ENCODE measurements at places on chromosomes 7 and 10.

- DNase-seq: no peak
These were observed 20.5 kb upstream of the COL1A2 start for GRCh38 chr7:94374231-94374630.

GRCh38 chr10:82691211-82691610 lies 816.2 kb downstream of the NRG3 start:
- no peak for DNase-seq

- no peak for DNase-seq
These were observed 132.4 kb upstream of the GDF10 start for GRCh38 chr10:47167591-47167990.

- no peak for DNase-seq
These were observed 207.2 kb upstream of the GPR26 start for GRCh38 chr10:123458933-123459332.

GRCh38 chr7:5595545-5596045 lies 172.0 kb upstream of the TNRC18 start:
- no peak for DNase-seq

- no peak for DNase-seq
These were observed 269.0 kb upstream of the BMPER start for GRCh38 chr7:33636359-33636758.

GRCh38 chr10:59362144-59362958 lies at the start of gene FAM13C:
Gene FAM13C, minus strand, starts transcription at chr10:59362549. Its CDS starts 89 bp downstream, at chr10:59362460.
- peak; percentile 3 for DNase-seq

DNA sequence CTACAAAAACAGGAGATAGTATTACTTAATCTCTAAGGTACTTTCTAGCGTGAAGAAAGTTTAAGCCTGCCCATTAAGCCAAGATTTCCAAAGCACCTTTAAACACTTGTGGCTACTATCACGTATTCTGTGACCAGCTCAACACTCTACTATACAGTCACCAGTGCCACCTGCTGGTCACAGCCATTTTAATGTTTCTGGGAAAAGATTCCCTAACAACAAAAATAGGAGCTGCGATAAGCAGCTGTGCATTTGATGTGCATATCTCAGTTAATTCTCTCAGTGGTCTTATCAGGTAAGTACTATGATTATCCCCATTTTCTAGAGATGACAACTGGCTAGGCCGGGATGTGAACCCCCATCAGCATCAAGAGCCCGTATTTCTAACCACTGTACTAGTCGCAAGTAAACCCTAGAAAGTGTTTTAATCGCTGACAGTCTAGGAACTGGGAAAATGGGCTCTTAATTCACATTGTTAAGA lies 860 bp downstream of the SEC31B start:
- peak; percentile 64 for DNase-seq

DNA sequence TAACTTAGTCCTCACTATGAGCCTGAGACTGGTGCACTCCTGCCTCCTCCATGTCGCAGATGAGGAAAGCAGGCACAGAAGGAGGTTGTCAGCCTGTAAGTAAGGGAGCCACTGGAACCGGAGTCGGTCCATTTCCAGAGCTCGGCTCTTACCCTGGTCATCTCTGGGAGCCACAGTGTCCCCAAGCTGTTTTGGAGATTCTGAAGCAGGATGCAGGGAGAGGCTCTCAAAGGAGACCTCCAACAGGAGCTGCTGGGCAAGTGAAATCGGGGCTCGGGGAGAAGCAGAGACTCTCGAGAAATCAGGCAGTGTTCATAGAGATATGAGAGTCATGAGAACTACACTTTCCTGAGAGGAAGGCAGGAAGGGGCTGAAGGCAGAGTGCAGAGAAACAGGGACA lies 39.0 kb downstream of the VSTM4 start:
- DNase-seq: no peak

DNA sequence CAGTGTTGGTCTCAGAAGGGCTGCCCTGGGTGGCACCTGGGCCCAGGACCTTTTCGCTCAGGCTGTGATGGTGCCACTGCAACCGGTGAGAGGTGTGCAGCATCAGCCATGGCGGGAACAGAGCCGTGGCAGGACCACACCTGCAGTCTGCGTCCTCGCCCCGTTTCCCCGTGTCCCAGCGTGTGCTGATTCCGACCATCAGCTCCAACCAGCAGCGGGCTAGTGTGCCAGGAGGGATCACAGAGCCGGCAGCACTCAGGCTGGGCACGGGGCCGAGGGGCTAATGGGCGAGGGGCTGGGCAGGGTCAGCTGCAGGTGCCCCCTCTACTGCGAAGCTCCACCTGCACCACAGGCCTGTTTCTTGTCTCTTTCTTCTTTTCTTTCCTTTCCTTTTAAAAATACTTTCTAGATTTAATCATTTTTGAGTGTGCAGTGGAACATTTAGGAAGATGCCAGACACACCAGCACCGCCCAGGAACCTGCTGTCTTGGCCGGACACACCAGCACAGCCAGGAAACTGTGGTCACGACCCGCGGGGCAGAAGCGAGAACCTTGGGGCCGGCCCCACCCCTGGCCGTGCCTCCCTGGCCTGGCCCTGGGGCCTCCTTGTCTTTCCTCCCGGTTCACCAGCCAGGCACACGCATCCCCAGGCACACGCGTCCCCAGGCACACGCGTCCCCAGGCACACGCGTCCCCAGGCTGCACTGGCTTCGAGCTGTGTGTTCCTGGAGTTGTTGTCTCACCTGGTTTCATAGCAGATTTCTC lies 34.6 kb downstream of the ADGRA1 start:
- no peak for DNase-seq

- DNase-seq: no peak
These were observed 4.7 kb downstream of the DLX6 start for GRCh38 chr7:97009753-97010732.

GRCh38 chr10:4819707-4820106 lies 6.3 kb upstream of the AKR1E2 start:
- DNase-seq: no peak

DNA sequence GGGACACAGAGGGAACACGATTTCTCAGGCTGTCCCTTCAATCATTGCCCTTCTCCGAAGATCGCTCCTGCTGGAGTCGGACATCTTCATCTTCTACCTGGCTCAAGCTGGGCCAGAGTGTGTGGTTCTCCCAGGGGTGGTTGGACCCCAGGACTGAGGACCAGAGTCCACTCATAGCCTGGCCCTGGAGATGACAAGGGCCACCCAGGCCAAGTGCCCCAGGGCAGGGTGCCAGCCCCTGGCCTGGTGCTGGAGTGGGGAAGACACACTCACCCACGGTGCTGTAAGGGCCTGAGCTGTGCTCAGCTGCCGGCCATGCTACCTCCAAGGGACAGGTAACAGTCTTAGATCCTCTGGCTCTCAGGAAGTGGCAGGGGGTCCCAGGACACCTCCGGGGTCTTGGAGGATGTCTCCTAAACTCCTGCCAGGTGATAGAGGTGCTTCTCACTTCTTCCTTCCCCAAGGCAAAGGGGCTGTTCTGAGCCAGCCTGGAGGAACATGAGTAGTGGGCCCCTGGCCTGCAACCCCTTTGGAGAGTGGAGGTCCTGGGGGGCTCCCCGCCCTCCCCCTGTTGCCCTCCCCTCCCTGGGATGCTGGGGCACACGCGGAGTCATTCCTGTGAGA lies 23.3 kb downstream of the TBATA start:
- no peak for DNase-seq

DNA sequence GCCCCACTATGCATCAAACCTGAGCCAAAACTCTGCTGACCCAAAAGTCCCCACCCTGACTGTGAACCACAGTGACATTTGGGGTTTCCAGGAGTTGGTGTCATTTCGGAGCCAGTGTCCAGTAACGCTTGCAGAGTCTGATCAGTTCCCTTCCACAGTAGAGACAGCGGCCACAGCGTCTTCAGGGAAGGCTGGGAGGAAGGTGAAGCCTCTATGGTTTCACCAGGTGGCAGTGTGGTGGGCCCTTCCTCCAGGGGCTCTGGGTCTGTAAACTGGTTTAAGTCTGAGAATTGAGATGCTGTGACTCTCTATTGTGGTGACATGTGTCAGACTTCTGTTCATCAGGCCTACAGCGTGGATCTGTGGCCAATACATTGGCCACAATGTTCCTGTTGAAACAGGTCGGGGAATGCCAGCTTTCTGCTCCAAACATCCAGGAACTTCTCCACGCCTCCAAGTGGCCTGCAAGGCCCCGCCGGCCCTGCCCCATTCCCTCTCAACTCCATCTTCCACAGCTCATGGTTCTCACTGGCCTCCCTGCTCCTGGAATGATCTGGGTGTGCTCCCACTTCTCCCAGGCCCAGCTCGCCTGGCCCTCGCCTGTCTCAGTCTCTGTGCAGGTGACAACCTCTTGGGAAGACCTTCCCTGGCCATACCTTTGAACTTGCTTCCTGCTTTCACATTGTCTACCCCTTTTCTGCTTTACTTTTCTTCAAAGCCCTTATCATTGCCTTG lies 124.5 kb upstream of the FAM20C start:
- no peak for DNase-seq

GRCh38 chr7:31487071-31487470 lies 26.8 kb upstream of the ITPRID1 start:
- no peak for DNase-seq

DNA sequence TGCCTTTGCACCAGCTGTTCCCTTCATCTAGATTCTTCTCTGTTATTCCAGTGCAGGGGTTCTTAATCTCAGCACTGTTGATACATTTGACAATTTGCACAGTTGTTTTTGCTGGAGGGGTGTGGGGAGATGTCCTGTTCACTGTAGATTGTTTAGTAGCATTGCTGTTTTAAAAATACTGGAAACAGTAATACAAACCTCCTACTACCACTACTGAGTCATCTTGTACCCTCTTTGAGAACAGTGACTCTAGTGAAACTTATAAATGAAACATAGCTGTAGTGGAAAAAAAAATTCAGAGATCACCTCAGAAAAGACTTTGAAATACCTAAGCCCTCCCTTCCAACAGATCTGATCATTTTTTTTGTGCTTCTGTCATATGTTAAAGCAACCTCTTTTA lies 154.8 kb upstream of the TMEM196 start:
- DNase-seq: no peak

DNA sequence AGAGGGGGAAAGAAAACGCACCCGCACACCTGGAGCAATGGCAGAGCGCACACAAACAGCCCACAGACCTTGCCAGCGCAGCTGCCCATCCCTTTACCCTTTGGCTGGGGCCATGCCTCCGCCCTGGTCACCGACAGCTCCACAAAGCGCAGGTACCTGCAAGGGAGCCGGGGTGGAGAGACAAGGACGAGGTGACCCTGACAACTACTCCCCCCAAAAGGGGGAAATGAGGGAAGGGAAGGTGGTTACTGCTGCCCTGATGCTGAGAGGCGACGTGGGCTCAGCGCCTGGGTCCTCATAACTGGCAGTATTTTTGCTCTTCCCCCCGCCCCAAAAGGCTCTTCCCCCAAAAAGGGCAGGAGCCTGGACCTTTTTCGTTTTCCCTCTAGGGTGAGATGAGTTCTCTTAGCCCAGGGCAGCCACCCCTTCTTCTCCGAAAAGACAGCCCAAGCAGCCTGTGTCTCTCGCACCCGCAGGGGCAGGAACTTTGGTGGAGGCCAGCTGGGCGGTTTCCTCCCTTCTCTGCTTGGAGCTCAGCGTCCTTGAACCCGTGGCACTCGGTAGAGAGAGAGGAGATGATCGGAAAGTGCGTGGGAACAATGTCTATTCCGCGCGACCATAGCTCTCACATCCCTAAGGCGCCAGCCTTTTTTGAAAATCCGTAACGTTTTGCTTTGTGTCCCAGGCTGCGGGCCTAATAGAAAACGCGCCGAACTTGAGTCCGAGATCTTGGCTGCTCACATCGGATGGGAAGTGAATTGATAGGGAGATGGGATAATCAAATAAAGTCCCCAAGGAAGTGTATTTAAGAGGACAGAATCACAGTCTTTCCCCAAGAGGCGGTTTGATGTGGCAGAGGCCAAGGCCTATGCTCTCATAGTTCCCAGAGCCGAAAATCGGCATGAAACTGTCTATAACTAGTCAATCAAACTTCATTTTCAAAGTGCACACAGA lies 1.0 kb downstream of the NKX2-3 start:
- no peak for DNase-seq

- DNase-seq: no peak
These were observed 104.0 kb upstream of the IMMP2L start for GRCh38 chr7:111666260-111666659.

DNA sequence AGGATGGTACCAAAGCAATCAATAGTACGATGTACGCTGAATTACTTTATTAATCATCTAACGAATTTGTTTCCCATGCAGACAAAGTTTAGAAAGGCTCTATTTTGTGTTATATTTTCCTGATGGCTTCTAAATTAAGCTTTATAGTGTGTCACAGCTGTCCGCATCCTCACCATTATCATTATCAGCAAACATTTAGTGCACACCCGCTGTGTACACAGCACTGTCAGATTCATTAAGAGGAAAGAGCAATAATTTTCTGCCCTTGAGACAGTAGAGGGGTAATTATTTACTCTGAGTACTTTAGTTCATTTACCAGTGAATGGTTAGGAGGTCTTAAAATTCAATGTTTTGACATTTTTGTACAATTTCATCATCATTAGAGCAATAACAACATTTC lies 233.3 kb upstream of the PTPRZ1 start:
- DNase-seq: no peak

- no peak for DNase-seq
These were observed 52.9 kb downstream of the AUTS2 start for GRCh38 chr7:69651101-69651590.

DNA sequence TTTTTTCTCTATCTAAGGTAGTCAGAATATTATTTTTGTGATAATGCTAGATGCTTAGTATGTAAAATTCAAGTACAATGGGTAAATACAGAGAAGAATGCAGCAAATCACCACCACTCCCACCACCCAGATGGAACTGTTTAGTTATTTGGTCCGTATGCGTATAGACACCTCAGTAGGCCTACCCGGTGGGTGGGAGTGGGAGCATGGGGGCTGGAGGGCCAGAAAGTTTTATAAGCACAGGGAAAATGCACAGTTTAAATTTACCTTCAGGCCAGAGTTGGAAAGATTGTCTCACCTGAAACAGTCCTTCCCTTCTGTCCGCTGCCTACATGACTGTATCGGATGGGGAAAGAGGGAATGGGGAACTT lies 15.5 kb downstream of the CHST3 start:
- no peak for DNase-seq

DNA sequence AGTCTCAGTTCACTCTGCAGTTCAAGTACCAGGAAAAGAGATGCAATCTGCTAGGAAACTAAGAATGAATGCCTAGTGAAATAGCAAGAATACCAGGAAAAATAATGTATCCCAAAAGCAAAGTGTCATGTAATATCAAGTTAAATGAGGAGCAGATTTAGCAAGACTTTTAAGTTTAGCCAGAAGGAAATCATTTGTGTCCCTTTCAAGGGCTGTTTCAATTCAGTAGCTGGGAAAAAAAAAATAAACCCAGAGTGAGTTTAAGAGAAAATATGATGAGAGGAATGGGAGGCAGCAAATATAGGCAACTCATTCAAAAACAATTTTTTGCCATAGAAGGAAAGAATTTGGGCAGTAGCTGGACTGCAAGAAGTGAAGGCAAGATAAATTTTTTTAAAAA lies 135.8 kb downstream of the DGKB start:
- no peak for DNase-seq

- DNase-seq: no peak
These were observed 16.2 kb upstream of the TNRC18 start for GRCh38 chr7:5439572-5440496.

GRCh38 chr7:35694161-35694783 lies 663 bp downstream of the HERPUD2 start:
- DNase-seq: peak; percentile 8

Measured in activated CD4-positive, alpha-beta T cell treated with anti-CD3 and anti-CD28 coated beads, Interleukin-2, amount 50 U/mL, for 1 hour (primary cell).